ENCODE measurements at places on chromosomes 2 and 18. TPM values are rescaled to one million over a fixed set of nuclear protein-coding genes. Genes with fewer than 3 reads are reported as not detected.

The LCT gene
- 0.12 TPM for total RNA-seq

The NEB gene
- total RNA-seq, result 0.40 TPM

The TXNDC2 gene
- total RNA-seq, result not detected

The UPP2 gene
- total RNA-seq, result not detected

The TRIM43 gene
- total RNA-seq, result not detected

The TEKT4 gene
- not detected for total RNA-seq

The TLX2 gene
- total RNA-seq, result 0.40 TPM

The MRO gene
- not detected for total RNA-seq

The GALNT5 gene
- not detected for total RNA-seq

The HJURP gene
- 141 TPM for total RNA-seq

DNA sequence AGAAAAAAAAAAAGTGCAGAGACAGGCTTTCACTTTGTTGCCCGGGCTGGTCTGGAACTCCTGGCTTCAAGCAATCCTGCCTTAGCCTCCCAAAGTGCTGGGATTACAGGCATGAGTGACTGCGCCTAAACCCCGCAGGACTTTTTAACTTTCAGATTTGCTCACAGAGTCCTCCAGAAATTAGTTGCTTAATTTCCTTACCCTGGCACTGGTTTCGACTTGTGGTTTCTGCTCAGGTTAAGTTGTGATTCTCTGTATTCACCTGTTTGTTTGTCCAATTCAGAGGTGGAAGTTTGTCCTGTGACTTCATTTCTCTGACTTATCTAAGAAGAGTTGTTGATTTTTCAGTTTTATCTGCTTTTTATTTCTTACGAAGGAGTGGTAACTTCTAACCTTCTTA, 238.1 kb downstream of the TMEM182 start:
- DNase-seq, result no peak

DNA sequence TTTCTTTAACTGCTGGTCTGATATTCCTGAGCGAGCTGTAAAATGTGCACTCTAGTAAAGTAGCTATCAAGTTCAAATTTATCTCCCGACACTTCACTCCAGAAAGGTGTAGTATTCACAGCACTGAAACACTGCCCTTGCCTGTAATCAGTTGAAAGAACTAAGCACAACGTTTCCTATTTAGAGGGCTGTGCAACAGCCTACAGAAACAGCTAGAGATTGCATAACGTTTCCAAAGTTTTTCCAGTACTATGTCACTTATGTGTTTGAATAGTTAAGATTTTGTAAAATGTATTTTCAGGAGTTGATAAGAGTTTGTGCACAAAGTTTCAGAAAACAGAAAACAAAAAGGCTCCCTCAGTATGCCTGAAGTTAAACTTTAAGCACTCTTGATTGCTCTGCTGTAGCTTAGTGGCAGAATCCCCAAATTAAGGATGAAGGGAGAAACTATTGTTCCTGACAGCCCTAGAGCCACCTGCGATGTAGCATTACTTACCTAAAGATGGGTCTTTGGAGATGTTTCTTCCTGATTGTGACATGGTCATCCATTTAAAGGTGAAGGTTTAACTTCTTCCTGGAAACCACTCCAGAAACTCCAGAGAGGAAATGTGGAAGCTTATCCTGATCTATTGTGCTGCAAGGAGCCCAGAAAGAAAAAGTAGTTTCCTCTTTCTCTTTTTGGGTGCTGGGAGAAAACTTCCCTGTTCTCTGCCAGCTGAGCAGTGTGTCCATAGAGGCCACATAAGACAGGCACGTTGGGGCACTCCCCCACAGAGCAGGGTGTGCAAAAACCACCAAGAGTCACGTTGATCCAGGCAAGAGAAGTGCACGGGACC, 536 bp downstream of the PDE1A start:
- no peak for DNase-seq

DNA sequence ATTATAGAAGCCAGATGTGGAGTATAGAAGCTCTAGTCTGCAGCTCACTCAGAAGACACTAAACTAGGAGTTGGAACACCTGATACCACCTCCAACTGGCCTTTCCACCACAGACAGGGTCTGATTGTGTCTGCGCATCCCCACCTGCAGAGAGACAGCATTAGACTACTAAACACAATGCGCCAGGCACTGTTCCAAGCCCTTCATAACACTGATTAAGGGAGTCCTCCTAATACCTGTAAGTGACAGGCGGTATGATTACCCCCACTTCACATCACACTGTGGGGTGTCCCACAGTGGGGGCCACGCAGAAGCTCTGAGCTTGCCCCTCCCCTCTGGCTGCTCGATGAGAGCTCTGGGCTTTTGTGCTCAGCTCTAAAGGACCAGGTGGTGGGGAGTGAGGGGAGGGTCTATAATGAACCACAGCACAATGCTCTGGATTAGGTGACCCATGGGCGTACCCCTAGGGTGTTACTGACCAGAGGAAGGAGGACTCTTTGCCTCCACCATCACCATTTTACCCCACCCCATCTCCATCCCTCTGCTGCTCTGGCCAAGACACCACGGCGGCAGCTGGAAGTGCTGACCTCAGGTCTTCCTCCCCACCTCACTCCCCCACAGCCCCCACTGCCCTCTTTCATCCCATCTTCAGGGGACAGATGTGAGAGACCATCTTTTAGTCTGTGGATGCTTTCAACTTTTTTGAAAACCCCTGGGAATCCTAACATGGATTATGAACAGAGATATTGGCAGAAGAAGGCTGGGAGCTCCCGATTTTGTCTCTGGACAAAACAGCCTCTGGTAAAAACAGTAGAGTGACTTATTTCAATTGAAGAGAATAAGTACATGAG, 145.1 kb downstream of the GFPT1 start:
- no peak for DNase-seq

DNA sequence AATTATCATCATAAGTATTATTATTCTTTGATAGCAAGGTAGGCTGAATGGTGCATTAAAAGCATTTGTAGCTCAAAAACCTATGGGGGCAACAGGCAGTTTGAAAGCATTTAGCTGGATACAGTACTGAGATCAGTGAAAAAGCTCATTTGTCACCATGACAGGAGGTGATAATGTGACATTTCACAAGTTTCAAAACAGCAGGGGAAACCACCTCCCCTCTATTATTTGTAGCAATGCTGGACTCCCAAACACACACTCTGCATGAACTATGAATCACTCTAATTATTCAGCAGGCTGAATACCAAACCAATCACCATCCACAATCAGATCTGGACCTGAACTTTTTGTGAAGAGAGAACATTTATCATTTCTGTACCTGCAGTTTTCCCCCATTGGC, 63.4 kb downstream of the MYO5B start:
- no peak for DNase-seq

DNA sequence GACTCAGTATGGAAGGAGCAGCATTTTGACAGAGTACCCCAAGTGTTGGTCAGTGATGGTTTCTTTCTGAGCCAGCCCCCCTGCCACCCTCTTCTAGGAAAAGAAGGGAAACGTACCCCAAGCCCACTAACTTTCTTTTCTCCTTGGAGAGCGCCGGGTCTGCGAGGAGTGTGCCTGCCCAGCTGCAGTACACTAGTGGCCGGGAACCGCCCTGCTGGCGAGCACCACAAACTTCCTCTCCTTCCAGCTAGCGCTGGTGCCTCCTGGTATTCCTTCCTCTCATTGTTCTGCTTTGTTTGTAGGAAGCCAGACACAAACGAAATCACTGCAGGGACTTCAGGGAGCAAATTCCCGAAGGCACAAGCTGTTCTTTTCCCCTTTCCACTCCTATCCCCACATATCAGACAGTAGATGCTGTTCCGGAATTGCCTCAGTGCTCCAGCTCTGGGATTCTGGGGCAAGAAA, 1.8 kb downstream of the CCDC85A start:
- DNase-seq, result no peak

DNA sequence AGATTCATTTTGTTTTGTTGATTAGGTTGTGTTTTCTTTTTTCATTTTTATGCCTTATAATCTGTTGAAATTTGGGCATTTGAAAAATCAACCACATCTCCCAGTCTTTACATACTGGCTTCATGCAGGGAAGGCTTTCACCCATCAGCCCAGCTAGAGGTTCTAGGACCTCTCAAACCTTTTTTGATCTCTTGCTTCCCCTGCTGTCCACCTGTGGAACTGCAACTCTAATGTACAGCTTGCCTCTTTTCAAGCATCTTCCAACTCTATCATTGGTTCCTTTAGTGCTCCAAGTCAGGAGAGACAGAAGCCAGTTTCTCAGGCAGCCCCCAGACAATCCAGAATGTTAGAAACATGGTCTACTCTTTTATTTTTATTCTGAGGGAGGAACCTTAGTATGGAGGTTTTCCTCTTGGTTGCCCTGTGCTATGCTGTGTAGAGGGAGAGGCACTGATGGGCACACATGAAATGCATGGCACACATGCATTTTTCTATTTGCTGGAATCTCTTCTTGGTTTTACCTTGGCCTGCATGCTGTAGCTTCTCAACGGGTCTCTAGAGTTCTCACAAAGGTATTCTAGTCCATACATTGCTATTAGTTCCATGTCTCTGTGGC, 107.2 kb upstream of the L3MBTL4 start:
- peak; percentile 39 for DNase-seq

GRCh38 chr2:203739351-203739750, 32.9 kb downstream of the CD28 start:
- no peak for DNase-seq

GRCh38 chr2:117716505-117716904, 98.0 kb upstream of the DDX18 start:
- DNase-seq, result no peak

GRCh38 chr2:100692906-100693305, 127.0 kb upstream of the NPAS2 start:
- no peak for DNase-seq

DNA sequence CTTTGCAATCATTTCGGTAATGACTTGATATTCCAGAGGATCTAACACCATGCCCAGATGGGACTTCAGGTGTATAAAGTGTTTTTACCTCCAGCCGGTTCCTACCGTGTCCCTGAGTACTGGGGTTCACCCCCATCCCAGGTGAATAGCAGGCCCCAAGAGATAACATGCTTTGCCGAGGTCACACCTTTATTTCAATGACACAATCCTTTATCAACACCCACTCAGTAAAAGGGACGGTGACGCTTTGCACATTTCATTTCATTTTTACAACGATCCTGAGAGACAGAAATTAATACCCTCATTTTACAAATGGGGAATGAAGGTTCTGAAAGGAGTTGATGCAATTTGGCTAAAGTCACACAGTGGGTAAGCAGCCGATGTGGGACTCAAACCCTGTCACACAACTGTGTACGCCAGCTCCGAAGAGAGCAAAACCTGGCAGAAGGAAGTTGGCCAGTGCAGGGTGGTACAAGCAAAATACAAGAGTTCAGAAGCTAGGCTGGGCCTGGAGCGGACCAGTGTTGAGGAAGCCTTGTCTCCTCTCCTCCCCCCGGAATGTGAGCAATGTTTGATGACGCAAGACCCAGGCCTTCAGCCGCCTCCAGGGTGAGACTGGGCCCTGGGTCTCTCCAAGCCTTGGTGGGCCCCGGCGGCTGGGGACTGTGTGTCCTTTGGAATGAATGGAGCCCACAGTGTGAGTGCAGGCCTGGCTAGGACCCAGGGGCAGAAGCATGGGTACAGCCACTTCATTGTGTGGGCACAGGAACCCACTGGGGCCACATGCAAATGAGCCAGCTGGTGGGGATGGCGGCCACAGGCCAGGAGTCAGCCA, 139.6 kb upstream of the MYCN start:
- no peak for DNase-seq

- DNase-seq, result no peak
Observed at GRCh38 chr2:215724146-215724545, 288.3 kb upstream of the FN1 start.
